Spinal cord (tissue), 10 donors: ENCODE measurements at places on chromosomes 2 and 18. TPM values are rescaled to one million over a fixed set of nuclear protein-coding genes. Genes with fewer than 3 reads are reported as not detected.

- no peaks in the 10 kb centered on the region for H3K4me1 ChIP-seq
- no peak overlapping the region for H3K27ac ChIP-seq
- no peaks in the 10 kb centered on the region for H3K27me3 ChIP-seq
- DNase-seq, result no peak
- no peak overlapping the region for H3K4me3 ChIP-seq
Measured at GRCh38 chr2:100359576-100359975, 37.3 kb upstream of the LONRF2 start.

GRCh38 chr18:21803495-21803894, 62.9 kb downstream of the MIB1 start:
- H3K27ac ChIP-seq, result no peak overlapping the region
- H3K27me3 ChIP-seq, result no peaks in the 10 kb centered on the region
- H3K4me3 ChIP-seq, result no peak overlapping the region
- H3K36me3 ChIP-seq, result peaks cover 12% of the 10 kb centered on the region

The LHCGR gene
- 0.66 TPM for total RNA-seq

The ATOH8 gene
- total RNA-seq, result 5.8 TPM

The ALPP gene
- total RNA-seq, result not detected
